Transverse colon (tissue), 4 donors: ENCODE measurements at places on chromosomes 4 and X.

DNA sequence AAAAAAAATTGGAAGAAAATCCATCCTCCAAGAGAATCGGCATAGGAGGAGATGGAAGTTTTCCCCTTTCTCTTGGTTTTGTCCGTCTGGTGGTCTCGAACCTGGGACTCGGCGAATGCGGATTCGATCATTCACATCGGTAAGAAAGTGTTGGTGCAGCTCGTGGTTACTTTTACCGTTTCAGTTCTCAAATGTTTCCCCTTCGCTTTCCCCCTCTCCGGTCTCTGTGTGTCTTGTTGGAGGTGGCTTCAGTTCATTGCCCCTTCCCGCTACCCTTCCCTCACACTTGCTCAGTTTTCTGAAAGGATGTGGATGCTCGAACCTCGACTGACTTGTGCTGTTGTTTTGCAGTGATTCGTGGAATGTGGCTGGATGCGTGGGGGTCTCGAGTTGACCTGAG is 840 bp downstream of the GRID2 start:
- H3K4me1 ChIP-seq = no peaks in the 10 kb centered on the region
- no peak overlapping the region for H3K4me3 ChIP-seq
- DNase-seq = no peak
- no peak overlapping the region for H3K27ac ChIP-seq
- no peaks in the 10 kb centered on the region for H3K36me3 ChIP-seq
- peaks cover 94% of the 10 kb centered on the region for H3K27me3 ChIP-seq

DNA sequence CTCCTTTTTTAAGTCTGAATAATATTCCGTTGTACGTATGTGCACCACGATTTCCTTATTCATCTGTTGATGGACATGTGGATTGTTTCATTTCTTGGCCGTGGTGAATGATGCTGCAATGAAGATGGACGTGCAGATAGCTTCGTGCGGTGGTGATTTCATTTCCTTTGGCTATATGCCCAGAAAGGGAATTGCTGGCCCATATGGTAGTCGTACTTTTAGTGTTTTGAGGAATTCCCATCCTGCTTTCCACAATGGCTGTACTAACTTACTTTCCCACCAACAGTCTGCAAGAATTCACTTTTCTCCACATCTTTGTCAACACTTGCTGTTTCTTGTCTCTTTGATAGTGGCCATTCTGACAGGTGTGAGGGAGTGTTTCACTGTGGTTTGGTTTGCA is 12.8 kb downstream of the ZFP42 start:
- no peaks in the 10 kb centered on the region for H3K36me3 ChIP-seq
- no peak overlapping the region for H3K4me3 ChIP-seq
- H3K4me1 ChIP-seq = no peaks in the 10 kb centered on the region
- H3K27ac ChIP-seq = no peak overlapping the region
- H3K27me3 ChIP-seq = no peaks in the 10 kb centered on the region
- DNase-seq = no peak

DNA sequence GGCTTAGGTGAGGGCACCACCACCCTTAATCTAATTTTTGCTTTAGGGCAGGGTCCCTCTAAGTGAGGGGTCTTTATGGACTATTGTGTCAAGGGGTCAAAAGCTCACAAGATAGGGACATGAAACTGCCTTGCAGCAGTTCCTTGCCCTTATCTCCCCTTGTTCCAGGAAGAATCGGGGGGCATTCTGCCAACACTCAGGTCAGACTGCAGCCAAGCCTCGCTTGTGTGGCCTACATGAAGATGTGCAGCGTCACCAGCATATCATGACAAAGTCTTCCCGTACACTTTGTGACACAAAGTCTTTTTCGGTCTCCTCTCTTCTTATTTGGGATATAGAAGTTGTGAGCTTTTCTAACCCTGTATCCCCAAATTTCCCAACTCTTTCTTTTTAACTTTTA is 17.5 kb upstream of the USP9X start:
- no peak overlapping the region for H3K4me3 ChIP-seq
- DNase-seq = no peak
- H3K4me1 ChIP-seq = no peaks in the 10 kb centered on the region

GRCh38 chr4:17511509-17511949 is 361 bp downstream of the QDPR start:
- H3K36me3 ChIP-seq = no peaks in the 10 kb centered on the region
- H3K27ac ChIP-seq = peak overlapping the region; percentile 84
- DNase-seq = peak; percentile 62
- no peaks in the 10 kb centered on the region for H3K27me3 ChIP-seq

- H3K4me3 ChIP-seq = no peak overlapping the region
- no peaks in the 10 kb centered on the region for H3K4me1 ChIP-seq
- DNase-seq = no peak
- H3K27ac ChIP-seq = no peak overlapping the region
- no peaks in the 10 kb centered on the region for H3K36me3 ChIP-seq
These were observed 168.7 kb upstream of the TBC1D9 start for GRCh38 chr4:140924761-140925392.

DNA sequence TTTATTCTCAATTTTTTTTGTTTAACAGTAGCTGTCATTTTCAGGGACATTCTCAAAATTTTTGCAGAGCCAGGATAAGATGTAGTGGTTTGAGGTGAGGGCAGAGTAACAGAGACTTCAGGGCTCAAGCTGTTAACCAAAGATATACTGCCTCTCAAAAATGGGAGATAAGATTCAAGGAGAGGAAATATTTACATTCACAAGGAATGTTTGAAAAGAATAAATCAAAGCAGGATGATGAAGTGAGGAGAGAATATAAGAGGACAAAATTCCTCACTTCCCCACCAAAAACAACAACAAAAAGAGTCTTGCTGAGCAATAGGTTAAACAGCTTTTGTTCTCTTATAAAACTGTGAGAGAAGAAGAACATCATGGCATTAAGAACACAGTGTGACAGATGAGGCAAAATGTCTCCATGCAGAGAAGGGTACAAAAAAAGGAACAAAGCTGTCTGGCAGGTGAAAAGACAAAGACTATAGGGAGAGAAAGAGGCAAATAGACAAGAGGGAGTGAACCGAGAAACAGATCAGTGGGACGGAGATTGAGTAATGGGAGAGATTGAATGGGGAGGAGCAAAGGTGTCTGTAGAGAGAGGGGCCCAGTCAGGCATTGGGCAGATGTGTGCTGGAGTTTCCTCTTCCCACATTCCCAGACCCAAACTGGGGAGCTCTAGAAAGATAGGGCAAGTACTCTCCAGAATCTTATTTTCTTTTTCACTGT is 106.1 kb upstream of the TMEM150C start:
- H3K4me3 ChIP-seq = no peak overlapping the region
- no peaks in the 10 kb centered on the region for H3K27me3 ChIP-seq
- no peaks in the 10 kb centered on the region for H3K4me1 ChIP-seq
- DNase-seq = no peak
- H3K27ac ChIP-seq = no peak overlapping the region

DNA sequence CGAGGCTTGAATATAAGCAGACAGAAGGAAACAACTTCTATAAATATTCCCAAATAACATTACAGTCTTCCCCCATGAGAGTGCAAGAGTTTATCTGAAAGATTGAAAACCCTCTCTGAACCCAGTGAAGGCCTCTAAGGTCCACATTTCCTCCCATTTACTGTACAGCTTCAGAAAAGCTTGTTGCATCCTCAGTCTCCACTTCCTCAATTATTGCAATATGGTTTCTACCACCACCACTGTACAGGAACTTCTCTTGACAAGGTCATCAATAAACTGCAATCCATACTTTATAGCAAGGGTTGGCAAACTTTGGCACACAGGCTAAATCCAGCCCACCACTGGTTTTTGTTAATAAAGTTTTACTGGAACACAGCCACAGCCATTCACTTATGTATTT is 239.0 kb downstream of the THOC2 start:
- no peak overlapping the region for H3K27ac ChIP-seq
- H3K27me3 ChIP-seq = no peaks in the 10 kb centered on the region
- H3K4me1 ChIP-seq = no peaks in the 10 kb centered on the region
- no peak for DNase-seq
- H3K4me3 ChIP-seq = no peak overlapping the region

- H3K4me1 ChIP-seq = peaks cover 8% of the 10 kb centered on the region
- peak; percentile 8 for DNase-seq
- H3K27me3 ChIP-seq = no peaks in the 10 kb centered on the region
- no peaks in the 10 kb centered on the region for H3K36me3 ChIP-seq
These were observed 306.3 kb downstream of the ANK2 start for GRCh38 chr4:113355550-113356371.

DNA sequence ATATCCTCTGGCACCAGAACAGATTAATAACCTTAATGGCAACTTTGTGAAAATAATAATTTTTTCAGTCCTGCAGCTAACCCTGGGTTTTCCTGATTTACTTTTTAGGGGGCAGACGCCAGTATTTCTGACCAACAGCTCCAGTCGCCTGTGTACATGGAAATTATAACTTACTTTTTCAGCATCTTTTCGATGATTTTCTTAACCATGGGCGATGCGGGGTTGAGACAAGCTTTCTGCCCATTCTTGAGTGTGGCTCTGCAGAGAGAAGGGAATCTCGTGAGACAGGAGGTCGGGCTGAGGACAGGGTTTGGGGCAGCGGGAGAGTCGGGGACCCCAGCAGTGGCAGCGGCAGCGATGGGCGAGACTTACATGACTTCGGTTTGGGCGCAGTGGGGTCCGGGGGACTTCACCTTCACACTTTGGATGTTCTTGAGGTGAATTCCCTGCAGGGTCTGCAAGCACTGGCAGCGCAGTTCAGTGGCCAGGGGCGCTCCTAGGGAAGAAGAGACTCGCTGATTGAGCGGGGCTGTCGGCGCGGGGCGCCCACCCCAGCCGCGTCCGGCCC is 484 bp downstream of the CXCL2 start:
- peak overlapping the region; percentile 45 for H3K4me3 ChIP-seq
- H3K27ac ChIP-seq = peak overlapping the region; percentile 85
- H3K4me1 ChIP-seq = peaks cover 53% of the 10 kb centered on the region
- DNase-seq = peak; percentile 23
- no peaks in the 10 kb centered on the region for H3K36me3 ChIP-seq

DNA sequence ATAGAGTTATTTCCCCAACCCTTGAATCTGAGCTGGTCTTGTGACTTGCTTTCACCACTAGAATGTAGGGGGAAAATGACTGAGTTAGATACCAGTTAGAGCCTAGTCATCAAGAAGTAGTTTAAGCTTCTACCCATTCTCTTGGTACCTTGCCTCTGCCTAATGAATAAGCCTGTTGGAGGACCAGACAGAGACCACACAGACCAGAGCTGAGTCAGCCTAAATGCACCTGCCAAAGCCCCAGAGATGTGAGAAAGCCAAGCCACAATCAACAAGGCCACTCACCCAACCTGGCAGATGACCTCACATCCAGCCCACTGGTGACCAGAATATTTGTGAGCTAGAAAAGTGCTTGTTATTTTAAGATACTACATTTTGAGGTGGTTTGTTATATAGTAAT is 85.2 kb upstream of the DCLK2 start:
- H3K4me3 ChIP-seq = no peak overlapping the region
- peaks cover 5% of the 10 kb centered on the region for H3K4me1 ChIP-seq
- H3K27me3 ChIP-seq = no peaks in the 10 kb centered on the region
- DNase-seq = no peak

GRCh38 chr4:89538171-89538570 is 230.6 kb upstream of the GPRIN3 start:
- no peaks in the 10 kb centered on the region for H3K36me3 ChIP-seq
- DNase-seq = no peak
- H3K4me1 ChIP-seq = no peaks in the 10 kb centered on the region
- H3K27me3 ChIP-seq = no peaks in the 10 kb centered on the region
- H3K27ac ChIP-seq = no peak overlapping the region

DNA sequence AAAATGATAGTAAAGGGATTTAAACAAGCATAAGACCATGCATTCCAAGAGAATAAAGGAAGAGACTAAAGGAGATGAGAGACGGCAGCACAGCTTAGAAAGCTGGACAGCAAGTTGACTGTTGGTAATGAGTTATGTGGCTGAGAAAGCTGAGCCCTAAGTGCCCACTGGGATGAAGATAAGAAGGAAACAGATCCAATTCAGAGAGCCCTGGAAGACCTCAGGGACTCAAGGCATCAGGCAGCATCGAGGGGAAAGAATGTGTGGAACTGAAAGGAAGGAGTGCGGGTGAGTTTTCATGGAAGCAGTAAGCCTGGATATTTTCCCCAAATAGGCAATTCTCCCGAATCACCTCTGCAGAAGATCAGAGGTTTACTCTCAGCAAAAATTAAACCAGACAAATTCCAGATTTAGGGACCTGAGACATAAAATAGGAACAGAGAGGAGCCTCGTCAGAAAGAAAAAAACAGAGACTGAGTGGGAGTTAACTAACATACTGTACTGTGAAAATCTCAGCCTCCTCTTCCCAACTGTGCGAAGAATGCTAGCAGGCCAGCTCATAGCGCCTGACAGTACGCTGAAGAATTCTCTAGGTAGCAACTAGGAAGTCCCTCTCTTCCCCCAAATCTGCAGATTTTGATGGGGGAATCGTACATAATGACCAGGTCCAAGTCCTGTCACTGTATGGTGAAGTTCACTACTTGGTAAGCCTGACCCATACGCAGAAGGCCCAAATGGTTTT is 187.7 kb upstream of the TAPT1 start:
- no peaks in the 10 kb centered on the region for H3K4me1 ChIP-seq
- H3K27ac ChIP-seq = no peak overlapping the region
- DNase-seq = no peak

DNA sequence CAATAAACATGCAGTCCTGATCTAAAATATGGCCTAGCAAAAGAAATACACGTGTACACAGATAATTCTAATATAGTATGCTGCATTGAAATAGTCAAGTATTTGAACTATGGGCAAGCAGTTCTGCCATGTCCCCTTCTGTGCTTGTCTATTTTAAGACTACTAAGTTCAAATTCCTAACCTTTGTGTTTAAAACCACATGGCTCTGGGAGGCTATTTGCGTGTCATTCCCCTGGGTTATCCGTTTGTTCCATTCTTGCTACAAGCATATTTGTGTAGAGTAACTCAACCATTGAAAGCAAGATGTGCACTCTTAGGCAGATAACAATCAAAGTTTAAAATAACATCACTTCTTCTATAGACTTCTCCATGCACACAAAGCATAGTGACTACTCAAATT is 25.4 kb upstream of the TBC1D1 start:
- H3K36me3 ChIP-seq = no peaks in the 10 kb centered on the region
- no peaks in the 10 kb centered on the region for H3K27me3 ChIP-seq
- no peak overlapping the region for H3K27ac ChIP-seq
- H3K4me3 ChIP-seq = no peak overlapping the region
- DNase-seq = no peak

DNA sequence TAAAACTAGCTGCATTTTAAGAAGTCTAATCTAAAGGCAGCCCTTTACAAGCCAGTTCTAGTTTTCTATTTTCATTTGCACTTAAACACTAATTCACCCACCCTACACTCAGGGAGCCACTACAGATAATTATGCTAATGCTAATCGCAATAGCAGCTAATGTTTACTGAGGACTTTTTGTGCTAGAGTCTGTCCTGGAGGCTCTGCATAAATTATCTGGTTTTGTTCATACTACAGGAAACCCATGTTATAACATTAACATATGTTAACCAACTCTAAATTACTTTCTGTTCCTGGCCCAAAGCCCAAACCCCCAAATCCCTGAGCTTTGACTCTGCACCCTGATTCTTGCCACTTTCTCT is 480 bp upstream of the RADX start:
- H3K27me3 ChIP-seq = no peaks in the 10 kb centered on the region
- no peaks in the 10 kb centered on the region for H3K36me3 ChIP-seq
- peak overlapping the region; percentile 63 for H3K4me3 ChIP-seq
- no peak for DNase-seq
- peak overlapping the region; percentile 45 for H3K27ac ChIP-seq

- DNase-seq = no peak
- H3K27me3 ChIP-seq = no peaks in the 10 kb centered on the region
These were observed 179.7 kb upstream of the RASGEF1B start for GRCh38 chr4:81651243-81651899.
